ENCODE measurements at places on chromosomes 12 and 14.

DNA sequence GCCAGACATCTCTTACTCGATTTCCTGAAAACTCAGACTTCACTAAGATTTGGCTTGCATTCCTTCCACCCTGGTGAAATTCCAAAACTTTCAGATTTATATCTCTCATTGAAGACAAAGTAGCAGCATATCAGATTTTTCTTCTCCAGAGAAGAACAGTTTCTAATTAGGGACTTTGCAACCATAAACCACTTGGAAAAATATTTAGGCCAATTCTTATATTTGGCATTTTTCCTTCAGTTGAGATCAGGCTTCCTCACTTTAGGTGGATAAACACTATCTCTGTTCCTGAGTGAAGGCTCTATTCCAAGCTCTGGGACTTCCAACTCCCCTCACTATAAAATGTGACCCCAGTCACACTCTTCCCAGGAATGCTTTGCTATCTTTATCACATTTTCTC lies 1434.3 kb upstream of the FLRT2 start:
- no peak for DNase-seq

GRCh38 chr12:101969-102878 lies 35.7 kb downstream of the IQSEC3 start:
- no peak for DNase-seq

DNA sequence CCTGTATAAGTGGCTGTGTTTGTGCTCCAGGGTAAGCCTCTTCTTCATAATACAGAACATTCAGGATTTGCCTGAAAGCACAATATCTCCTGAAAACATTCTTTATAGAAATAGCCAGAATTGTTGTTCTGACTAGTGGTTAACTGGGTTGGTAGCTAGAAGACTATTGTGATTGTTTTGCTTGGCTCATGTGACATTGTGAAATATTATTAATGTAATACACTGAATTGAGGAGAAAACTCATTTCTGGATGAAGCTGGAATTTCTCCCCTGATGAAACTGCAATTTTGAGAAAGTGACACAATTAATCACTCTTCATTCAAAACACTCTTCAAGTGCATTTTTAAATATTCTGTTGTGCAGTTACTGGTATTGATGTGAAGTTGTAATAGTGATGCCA lies 172.3 kb upstream of the PTPRQ start:
- no peak for DNase-seq

DNA sequence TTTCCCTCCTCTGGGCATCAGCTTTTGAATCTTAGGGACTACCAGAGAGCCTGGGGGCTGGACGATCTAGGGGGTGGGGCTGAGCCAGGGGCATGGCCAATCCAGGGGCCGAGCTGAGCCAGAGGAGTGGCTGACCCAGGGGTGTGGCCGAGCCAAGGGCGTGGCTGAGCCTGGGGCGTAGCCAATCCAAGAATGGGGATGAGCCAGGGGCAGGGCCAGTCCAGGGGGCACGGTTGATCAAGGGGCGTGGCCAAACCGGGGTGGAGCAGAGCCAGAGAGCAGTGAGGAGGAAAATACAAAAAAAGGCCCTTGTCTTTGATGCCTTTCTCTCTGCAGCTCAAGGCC lies 219.3 kb upstream of the NOS1 start:
- DNase-seq, result no peak

GRCh38 chr12:109654357-109654756 lies 59.3 kb upstream of the FAM222A start:
- DNase-seq, result no peak

DNA sequence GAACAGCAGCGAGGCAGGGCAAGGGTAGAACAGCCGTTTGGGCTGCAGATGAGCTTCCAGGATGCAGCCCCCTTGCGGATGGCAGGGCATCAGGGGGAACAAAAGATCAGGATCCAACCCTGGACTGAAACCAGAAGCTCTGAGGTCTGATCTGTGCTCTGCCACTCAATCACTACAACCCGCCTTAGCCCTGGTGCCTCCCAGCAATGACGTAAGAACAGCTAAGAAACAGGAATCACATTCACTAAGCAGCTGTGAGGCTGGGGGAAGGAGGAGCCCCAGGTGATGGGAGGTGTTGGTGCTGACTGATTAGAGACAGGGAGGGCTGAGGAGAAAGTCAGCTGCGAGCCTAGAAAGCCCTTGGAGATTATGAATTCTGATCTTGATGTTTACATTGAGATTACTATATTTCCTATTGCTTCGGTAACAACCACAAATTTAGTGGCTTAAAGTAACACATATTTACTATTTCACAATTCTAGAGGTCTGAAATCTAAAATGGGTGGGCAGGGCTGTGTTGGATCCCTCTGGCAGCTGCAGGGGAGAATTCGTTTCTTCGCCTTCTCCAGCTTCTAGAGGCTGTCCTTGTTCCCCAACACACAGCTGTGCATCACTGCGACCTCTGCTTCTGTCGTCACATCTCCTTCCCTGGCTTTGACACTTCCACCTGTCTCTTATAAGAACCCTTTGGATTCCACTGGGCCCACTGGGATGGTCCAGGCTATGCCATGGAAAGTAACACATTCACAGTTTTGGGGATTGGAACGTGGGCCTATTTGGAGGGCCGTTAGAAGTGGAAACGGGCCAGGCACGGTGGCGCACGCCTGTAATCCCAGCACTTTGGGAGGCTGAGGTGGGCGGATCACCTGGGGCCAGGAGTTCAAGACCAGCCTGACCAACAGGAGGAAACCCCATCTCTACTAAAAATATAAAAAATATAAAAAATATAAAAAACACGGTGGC lies 6.1 kb upstream of the CD9 start:
- DNase-seq, result no peak

GRCh38 chr12:75783093-75783877 lies 248.3 kb downstream of the PHLDA1 start:
- DNase-seq, result no peak

Measured in stimulated activated naive CD4-positive, alpha-beta T cell (primary cell).